ENCODE measurements at places on chromosomes 5 and 9. TPM values are rescaled to one million over a fixed set of nuclear protein-coding genes. Genes with fewer than 3 reads are reported as not detected.
A peak's percentile ranks its signal among the peaks of the same experiment; 100 is the strongest.

DNA sequence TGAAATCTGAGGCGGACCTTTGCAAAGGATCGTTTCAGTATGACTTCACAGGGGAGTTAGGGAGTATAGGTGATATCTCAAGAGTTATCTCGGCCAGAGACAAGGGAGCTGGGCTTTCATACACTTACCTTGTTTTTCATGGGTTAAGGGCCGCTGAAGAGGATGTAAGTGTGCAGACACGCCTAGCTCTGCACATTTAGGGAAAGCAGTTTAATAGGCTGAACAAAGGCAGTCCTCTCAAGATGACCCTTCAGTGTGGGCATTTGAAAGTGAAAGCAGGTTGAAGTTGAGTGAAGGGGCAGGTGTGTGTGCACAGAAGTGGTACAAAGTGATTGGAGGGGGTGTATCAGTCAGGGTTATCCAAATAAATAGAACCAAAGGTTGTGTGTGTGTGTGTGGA, 33.1 kb upstream of the PRXL2C start:
- no peaks in the 10 kb centered on the region for H3K27me3 ChIP-seq
- peaks cover 4% of the 10 kb centered on the region for H3K4me1 ChIP-seq
- no peak overlapping the region for H3K4me3 ChIP-seq

DNA sequence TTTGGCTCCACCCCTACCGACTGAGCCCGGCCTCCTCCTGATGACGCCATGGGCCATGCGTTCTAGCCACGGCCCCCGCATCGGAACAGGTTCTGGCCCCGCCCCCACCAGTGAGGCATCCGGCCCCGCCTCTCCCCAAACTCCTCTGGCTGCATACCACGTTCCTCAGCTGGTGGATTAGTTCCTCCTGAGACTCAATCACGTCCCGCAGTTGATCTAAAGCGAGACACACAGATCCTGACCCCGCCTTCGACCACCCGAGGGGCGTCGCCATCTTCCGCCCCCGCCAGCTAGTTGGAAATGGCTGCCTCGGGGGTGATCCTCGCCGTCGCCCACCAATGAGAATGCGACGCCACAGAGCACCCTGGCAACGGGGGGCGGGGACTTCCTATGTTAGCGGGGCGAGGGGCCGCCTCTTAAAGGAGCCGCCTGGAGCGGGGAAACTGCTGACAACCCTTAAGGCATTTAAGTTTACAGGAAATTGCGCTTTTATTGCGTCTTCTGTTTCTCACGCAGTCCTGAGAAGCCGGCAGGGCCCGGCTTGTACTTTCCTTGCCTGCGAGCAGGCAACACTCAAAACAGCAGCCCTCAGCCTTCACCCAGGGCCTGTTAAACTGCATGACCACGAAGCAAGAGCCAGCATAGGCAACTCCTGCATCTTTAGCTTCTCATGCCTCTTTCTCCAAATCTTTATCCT, at the start of gene SPATA24:
SPATA24 (minus strand) TSS at position 303 of the 697 bp plus-strand sequence; CDS start at position 274, 29 bp downstream.
- H3K27me3 ChIP-seq = no peaks in the 10 kb centered on the region
- peak; percentile 99 for DNase-seq
- H3K27ac ChIP-seq = peak within 1 kb of the TSS; percentile 76
- H3K4me1 ChIP-seq = peaks cover 14% of the 10 kb centered on the region

DNA sequence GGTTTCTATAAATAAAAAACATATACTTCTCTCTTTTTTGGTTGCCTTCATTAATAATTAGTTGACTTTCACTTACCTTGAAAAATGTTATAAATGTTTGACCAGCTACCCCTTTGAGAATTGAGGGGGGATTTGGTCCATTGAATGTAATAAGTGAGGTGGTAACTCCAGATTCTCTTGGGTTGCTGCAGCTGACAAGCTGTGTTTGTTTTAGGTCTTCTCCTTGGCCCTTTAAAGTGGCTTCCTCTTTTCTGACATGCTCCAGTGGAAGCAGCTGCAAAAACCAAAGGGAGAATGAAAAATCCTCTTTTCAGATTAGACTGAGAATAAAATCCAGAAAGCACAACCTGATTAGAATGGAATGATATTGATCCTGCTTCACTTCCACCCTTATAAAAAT, 410.5 kb downstream of the TMEM38B start:
- H3K36me3 ChIP-seq = no peaks in the 10 kb centered on the region
- no peaks in the 10 kb centered on the region for H3K4me1 ChIP-seq
- H3K27ac ChIP-seq = no peak overlapping the region
- H3K4me3 ChIP-seq = no peak overlapping the region

DNA sequence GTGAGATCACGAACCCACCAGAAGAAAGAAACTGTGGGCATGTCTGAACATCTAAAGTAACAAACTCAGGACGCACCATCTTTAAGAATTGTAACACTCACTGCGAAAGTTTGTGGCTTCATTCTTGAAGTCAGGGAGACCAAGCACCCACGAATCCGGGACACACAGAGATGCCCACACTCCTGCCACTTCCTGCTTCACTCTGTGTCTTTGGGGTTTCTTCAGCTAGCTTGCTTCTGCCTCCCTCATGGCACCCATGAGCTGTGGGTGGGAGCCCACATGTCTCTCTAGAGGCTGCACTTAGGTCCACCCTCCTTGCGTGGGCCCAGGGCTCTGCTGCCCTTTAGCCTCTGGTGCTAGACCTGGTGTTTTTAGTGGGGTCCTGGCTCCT, 61.2 kb upstream of the CNOT6 start:
- no peaks in the 10 kb centered on the region for H3K4me1 ChIP-seq
- DNase-seq = no peak
- H3K36me3 ChIP-seq = no peaks in the 10 kb centered on the region
- H3K4me3 ChIP-seq = no peak overlapping the region
- H3K27me3 ChIP-seq = no peaks in the 10 kb centered on the region
- H3K27ac ChIP-seq = no peak overlapping the region

DNA sequence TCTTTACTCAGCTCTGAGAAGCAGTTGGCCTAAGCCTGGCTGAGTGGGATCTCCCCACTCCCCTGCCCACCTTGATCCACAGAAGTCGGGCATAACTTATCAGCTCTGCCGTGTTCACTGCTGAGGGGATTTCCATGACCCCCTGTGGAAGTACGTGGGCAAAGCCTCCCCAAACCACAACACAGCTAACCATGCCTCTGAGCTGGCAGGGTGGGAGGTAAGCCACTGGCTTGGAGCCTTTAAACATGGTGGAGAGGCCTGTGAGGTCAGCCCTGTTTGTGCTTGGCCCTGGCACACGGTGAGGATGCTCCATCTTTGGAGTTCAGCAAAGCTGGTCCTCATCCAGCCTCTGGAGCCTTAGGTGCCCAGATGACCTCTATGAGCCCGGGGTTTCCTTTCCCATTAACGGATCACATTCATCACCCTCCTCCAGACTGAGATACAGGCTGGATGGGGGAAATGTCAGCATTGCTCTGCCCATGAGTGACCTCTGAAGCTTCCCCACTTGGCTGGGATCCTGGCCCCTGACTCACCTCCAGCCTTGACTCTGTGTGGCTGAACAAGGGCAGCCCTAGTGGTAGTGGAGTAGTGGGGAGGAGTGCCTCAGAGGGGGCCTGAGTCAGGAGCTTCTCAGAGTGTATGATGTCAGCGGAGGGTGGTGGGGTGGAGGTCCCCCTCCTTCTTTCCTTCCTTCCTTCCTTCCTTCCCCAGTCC, 6.2 kb downstream of the PDLIM4 start:
- H3K27me3 ChIP-seq = no peaks in the 10 kb centered on the region
- DNase-seq = peak; percentile 34
- H3K4me1 ChIP-seq = peaks cover 72% of the 10 kb centered on the region
- no peak overlapping the region for H3K4me3 ChIP-seq
- no peaks in the 10 kb centered on the region for H3K36me3 ChIP-seq

DNA sequence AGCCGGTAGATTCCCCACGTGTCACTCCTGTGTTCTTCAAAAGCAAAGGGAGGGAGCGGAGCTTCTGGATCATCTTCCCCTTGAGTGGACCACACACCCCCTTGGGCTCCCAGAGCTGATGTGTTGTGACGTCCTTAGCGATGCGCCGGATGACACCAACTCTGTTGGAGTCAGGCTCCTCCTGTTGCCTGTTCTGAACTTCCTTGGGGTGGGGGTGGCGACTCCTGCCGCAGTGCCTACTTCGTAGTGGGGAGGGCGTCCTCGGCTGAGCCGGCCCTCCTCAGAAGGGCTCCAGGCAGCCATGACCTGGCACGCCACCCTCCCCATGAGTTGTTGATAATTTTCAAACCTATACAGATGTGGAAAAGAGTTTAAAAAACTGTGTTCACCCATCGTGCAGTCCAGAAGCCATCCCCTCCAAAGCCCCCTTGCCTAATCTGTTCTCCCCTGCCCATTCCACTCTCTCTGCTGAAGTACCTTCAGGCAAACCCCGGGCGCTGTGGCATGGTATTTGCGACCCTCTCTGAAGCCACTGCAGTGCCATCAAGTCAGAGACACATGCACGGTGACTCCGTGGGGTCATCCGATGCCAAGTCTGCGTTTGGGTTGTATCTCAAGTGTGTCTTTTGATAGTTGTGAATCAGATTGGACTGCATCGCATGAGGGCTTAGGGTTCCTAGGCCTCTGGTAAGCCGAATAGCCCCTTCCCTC, 16.7 kb downstream of the EXOC3 start:
- H3K27me3 ChIP-seq = no peaks in the 10 kb centered on the region
- H3K4me3 ChIP-seq = no peak overlapping the region
- H3K36me3 ChIP-seq = peaks cover 48% of the 10 kb centered on the region

DNA sequence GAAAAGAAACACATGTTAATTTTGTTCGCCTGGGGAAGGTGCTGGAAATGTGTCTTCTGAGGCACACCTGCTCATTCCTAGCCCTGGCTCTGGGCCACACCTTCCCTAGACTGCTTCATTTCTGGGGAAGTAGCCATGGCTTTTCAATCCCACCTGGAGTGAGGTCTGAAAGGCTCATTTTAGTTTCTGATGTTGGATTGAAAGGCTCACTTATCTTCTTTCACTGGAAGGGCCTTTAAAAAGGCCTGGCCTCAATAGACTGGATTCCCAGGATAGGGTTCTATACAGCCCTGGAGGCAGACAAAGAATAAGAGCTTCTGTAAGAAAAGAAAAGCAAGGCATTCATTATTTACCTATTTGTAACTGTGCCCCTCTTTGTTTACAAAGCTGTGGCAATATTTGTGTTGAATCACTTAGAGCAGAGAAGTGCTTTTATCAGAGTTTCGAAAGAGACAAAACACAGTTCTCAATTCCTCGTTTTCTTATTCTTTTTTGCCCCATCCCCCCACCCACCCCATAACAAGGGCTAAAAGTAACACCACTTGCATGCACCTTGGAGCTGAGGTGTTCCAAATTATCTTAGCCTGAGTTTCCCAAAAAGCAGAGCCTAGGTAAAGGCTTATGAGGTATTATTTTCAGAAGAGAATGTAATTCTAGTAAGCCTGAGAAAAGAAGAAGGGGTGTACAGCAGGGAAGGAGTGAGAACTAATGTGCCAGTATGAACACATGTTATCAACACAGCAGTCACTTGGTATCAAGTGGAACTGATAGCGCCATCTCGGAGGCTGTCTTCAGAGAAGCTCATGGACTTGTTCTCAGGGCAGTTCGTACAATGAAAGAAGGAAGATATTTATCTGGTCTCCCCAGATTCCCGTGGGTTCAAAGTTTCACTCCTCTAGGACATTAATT, 413.1 kb downstream of the KCTD16 start:
- peaks cover 30% of the 10 kb centered on the region for H3K4me1 ChIP-seq
- no peak overlapping the region for H3K27ac ChIP-seq
- no peaks in the 10 kb centered on the region for H3K27me3 ChIP-seq
- no peak for DNase-seq
- H3K36me3 ChIP-seq = no peaks in the 10 kb centered on the region
- no peak overlapping the region for H3K4me3 ChIP-seq

GRCh38 chr9:124594673-124595072, 87.5 kb upstream of the NR5A1 start:
- H3K27ac ChIP-seq = no peak overlapping the region
- H3K4me3 ChIP-seq = no peak overlapping the region
- H3K36me3 ChIP-seq = no peaks in the 10 kb centered on the region
- no peak for DNase-seq

The MCC gene
- total RNA-seq = 10.6 TPM

DNA sequence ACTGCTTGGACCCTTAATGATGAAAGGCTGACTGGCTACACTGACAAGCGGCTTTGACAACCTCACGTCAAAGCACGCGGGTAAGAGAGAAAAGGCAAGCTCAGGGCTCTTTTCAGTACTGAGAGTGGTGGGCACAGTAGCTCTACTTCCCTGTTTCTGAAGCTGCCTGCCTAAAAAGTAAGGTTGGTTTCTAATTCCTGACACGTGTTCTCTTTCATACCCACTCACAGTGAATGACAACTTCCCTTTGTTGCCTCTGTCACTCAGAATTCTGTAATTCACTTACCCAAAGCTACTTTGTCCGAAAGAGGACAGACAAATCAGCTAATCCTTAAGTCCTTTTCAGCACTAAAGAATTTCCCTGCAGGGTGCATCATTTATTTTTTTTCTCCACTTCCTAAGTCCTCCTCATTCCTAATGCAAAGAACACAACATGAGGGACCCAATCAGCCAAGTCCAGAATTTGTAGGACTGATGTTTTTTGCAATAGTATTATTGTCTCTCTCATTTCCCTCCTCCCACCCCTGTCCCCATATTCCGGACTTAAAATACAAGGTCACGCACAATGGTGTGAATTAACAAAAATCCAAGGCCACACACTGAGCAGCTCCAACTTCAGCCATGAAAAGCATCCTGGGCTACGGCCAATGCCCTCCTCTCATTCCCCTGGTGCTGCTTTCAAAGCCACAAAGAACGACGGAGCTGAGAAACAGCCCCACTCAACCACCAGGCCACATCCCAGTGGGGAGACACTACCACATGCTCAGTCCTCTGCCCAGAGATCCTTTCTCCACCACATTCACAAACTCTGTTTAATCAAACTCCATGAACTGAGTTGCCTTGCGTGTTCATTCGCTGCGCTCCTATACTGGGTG, 221.0 kb downstream of the TSSK1B start:
- no peak for DNase-seq
- H3K36me3 ChIP-seq = no peaks in the 10 kb centered on the region
- no peak overlapping the region for H3K4me3 ChIP-seq
- H3K27me3 ChIP-seq = no peaks in the 10 kb centered on the region

- no peaks in the 10 kb centered on the region for H3K4me1 ChIP-seq
- no peak overlapping the region for H3K27ac ChIP-seq
- no peak overlapping the region for H3K4me3 ChIP-seq
- DNase-seq = no peak
Measured at GRCh38 chr5:103774721-103775120, 212.1 kb upstream of the NUDT12 start.

- H3K4me3 ChIP-seq = no peak overlapping the region
- no peak for DNase-seq
- no peaks in the 10 kb centered on the region for H3K27me3 ChIP-seq
- no peaks in the 10 kb centered on the region for H3K4me1 ChIP-seq
- no peak overlapping the region for H3K27ac ChIP-seq
- H3K36me3 ChIP-seq = peaks cover 57% of the 10 kb centered on the region
Measured at GRCh38 chr9:92642564-92642963, 27.4 kb downstream of the IPPK start.

The OR1L4 gene
- not detected for total RNA-seq
